ENCODE measurements at places on chromosomes 1 and 21.

DNA sequence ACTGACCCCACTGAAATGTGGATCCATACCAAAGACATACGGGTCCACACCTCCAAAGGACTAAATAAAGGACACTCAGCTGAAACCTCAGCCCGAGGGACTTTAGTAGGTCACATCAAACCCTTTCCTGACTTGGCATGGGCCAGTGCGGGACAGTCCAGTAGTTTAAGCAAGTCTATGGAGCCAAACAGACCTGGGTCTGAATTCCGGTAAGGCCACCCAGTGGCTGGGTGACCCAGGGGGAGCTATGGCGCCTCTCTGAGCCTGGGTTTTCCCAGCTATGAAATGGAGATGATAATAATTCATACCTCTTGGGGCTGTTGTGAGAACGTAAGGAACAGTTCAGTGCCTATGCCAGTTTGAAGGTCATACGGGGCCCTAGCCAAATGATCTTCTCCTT lies 36.2 kb upstream of the ZBTB40 start:
- DNase-seq: no peak

GRCh38 chr1:53295295-53295694 lies 32.6 kb downstream of the LRP8 start:
- no peak for DNase-seq

DNA sequence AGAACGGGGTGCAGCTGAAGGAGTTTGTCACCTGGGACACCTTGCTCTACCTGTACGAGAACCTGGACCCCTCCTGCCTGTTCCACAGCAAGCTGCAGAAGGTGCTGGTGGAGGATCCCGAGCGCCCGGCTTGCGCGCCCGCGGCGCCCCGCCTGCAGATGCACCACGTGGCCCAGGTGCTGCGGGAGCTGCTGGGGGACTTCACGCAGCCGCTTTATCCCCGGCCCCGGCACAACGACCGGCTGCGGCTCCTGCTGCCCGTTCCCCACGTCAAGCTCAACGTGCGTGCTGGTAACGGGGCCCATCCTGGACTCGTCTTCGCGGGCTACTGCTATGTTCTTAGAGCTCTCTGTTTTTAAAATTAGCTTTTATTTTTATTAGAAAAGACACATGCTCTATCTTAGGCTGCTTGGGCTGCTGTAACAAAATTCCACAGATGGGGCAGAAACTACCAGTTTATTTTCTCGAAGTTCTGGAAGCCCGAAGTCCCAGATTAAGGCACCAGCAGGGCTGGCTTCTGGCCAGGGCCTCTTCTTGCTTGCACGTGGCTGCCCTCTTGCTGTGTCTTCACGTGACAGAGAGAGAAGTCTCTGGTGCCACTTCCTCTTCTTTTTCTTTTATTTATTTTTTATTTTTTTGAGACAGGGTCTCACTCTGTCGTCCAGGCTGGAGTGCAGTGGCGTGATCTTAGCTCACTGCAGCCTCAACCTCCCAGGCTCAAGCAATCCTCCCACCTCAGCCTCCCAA lies 38.1 kb downstream of the TRPM2 start:
- no peak for DNase-seq

- no peak for DNase-seq
Observed at GRCh38 chr21:42681296-42682206, 28.1 kb downstream of the PDE9A start.

- DNase-seq: no peak
Observed at GRCh38 chr1:14930247-14930965, 223.1 kb upstream of the TMEM51 start.

DNA sequence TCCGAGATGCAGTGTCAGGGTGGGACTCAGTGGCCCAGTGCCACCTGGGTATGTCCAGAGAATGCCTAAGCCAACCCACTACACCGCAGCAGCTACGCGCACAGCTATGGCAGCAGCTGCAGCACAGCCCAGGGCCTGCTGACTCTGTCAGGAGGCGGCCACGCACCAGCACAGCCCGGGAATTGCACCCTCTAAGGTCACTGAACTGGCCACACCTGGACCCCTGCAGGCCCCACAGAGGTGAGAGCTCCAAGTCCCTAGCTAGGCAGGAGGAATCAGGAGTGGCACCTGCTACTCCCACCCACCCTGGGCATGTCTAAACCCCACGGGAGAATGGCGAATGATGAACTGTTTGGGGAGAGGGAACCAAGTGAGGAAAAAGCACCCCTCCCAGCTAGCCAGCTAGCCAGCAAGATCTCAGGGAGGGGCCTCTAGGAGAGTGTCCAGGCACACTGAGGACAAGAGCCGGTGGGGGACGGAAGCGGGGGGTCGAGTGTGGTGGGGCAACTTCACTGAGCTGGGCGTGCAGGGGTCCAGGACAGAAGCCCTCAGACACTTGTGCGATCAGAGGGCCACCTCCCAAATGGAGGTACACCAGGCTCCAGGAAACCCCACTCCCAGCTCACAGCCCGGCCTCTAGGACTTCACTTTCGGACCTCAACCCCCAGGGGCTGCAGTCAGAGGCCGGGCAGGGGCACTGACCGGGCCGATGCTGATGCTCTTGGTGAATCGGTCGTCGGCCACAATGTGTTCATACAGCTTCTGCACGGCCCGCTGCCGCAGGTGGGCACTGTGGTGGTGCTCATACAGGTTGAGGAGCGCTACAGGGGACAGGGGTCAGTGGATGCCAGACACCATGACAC lies 13.9 kb downstream of the LSS start:
- no peak for DNase-seq

- no peak for DNase-seq
Observed at GRCh38 chr1:244062156-244062725, 11.2 kb downstream of the ZBTB18 start.

GRCh38 chr1:98468111-98468717 lies 193.3 kb upstream of the SNX7 start:
- DNase-seq: no peak

DNA sequence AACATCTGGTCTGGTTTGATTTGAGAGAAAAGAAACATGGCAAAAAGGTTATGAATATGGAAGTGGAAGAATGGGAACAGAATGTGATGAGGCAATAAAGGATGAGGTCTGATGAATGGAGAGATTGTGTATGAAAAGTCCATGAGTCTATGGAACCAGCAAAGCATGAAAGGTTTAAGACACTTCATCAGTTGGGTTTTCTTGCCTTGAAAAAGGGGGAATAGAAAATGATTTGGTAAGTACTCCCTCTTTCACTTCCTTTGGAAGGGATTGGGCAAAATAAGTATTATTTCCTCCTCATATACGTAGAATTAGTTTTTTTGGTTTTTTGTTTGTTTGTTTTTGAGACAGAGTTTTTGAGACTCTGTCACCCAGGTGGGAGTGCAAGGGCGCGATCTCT lies 155.8 kb downstream of the TRIM33 start:
- DNase-seq: no peak

DNA sequence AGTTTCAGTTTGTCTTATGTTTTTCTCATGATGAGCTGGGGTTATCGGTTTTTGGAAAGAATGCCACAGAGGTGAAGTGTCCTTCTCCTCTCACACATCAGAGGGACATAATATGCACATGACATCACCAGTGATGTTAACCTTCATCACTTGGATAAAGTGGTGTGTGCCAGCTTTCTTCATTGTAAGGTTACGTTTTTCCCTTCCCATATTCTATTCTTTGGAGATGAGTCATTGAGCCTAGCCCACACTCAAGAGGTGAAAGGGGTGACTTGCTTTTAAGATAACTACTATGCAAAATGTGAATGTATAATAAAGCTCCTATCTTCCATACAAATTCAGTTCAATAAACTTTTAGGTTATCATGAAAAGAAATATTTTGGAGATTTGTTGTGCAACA lies 36.7 kb upstream of the MAGI3 start:
- DNase-seq: no peak

DNA sequence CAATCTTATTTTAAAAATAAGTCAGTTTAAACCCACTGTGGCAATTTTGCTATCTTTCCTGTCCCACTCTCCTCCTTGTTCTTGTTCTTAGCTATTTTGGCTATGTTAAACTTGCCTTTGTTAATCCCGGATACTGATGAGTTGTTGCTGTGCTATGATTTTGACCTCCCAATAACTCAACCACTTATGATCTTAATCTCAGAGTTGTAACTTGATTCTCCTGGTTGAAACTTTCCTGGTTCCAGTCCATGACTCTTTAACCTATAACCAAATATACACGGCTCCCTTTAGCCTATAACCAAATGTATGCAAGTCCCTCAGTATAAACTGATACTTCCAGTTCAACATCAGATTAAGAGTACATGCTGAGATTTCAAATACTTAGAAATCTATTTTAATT lies 15.6 kb upstream of the ACADM start:
- DNase-seq: no peak

DNA sequence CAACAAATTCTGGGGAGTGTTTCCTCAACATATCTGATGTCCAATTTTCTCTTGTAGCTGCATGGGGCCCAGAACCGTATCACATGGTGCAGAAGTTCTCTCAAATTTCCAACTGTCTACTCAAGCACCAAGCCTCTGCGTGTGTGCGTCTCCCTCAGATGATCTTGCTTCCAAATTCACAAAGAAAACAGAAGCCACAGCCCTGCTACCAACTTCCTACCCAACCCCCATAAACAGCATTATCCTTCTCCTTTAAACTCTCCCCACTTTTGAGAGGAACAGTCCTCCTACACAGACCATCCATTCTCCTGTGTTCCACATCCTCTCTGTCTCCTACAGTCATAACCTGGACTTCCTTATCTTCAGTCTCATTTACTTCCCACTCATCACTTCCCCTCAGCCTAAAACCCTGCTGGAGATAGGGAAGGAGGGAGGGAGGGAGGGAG lies 354.1 kb downstream of the SMYD3 start:
- DNase-seq: no peak

- DNase-seq: no peak
Observed at GRCh38 chr1:221801773-221802516, 60.1 kb upstream of the DUSP10 start.

GRCh38 chr1:3310718-3311400 lies 143.6 kb upstream of the ARHGEF16 start:
- no peak for DNase-seq

- DNase-seq: no peak
Observed at GRCh38 chr1:23403038-23403336, 21.6 kb downstream of the TCEA3 start.

DNA sequence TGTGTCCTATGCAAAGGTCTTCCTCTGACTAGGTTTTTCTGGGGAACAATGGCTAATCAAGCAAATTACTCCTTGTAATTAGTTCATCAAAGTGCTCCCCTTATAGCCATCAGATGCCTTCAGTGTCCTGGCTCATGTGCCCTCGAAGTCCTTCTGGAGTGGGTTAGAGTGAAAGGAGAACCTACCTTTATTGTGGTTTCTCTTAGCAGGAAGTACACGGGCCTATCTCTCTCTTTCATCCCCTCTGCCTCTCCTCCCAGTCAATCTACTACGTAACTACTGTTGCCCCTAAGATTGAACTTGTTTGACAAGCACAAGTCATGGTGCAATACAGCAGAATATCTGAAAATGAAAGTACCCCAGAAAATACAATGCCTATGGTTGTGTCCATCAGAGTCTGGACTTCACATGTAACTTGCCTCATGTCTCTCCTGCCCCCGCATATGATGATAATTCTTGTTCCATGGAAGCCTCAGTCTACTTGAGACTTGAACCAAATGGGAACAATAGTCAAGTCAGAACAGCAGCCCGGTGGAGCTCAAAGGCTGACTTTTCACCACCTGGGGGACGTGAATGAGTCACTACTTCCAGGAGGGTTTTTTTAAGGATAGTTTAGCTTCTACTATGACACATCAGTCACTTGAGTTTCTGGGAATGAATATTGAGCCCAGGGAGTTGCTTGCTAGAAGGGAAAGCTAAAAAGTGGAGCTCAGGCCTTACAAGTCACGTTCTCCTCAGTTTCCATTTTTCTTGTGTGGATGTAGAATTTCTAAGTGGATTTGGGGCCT lies 243.6 kb downstream of the TNR start:
- no peak for DNase-seq

DNA sequence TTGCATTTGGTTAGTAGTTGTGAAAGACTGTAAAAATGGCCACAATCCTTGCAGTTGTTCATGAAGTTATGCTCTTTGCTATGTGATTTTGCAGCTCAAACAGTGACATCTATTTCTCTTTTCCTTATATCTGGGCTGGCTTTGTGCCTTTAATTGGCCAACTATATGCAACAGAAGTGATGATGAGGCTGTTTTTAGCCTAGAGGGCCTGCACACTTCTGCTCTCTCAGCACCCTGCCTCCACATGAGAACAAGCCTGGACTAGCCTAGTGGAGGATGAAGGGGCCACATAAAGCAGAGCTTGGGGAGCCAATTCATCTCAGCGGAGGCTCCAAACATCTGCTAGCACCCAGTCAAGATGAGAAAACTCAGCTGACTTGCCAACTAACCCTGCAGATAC lies 339.8 kb downstream of the OMA1 start:
- no peak for DNase-seq

DNA sequence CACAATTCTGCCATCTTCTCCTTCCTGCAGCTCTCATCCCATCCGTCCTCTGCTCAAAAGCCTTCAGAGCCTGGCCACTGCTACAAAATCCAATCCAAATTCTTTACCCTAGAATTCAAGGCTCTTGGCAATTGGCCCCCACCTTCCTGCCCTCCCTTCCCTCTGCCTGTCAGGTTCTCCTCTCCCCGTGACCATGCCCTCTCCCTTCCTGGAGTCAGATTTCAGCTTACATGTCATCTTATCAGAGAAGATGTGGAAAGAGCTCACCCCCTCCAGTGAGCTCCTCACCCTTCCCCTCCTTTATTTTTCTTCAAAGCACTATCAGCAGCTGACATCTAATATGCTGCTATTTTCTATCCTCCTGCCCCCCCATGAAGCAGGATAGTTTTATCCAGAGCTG lies 86.9 kb downstream of the GRIK3 start:
- no peak for DNase-seq

DNA sequence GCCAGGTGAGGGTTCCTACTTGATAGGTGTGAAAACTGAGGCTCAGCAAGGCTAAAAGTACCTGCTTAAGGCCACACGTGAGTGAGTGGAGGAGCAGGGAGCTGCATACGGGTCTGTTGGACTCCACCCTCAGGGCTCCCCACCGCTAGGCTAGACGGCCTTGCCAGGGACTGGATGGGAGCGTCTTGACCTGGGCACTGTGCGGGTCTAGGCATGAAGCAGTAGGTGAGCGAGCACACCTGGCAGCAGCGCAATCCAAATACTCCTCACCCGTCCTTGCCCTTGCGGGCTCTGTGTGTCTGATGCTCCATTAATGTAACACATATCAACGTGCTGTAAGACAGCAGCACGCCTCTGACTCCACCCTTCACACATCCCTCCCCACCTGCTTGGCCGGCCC lies 94.0 kb downstream of the LACTBL1 start:
- no peak for DNase-seq

- no peak for DNase-seq
Observed at GRCh38 chr1:173002891-173003838, 47.6 kb downstream of the TNFSF18 start.
